ENCODE measurements at places on chromosomes 5 and 9.

DNA sequence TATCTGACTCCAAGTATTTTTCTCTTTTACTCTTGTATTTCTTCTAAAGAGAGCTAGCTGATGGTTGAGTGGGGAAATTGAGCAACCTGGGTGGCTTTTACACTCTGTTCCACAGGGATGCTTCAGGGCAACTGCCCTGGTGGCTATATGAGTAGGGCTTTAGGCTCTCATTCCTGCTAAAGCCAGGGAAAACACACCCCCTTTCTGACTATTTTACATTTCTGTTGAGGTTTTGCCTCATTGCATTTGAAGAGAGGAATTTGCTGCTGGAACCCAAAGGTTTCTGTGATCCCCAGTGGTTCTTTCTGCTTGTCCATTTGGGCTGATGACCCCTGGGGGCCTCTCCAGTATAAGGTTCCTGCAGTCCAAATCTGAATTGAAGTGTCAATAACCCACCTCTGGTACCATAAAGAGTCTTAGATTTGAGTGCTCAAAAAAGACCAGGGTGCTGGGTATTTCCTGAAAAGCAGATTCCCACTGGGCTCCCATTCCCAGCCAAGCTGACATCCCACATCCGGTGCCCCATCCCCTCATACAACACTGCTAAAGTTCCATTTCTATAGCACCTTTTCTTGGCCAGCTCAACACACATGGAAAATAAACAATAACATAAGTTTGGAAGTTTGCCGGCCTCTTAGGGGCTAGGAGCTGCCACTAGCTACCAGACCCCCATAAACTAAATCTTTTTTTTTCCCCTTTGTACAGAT lies 59.5 kb downstream of the PAPPA start:
- DNase-seq: no peak

DNA sequence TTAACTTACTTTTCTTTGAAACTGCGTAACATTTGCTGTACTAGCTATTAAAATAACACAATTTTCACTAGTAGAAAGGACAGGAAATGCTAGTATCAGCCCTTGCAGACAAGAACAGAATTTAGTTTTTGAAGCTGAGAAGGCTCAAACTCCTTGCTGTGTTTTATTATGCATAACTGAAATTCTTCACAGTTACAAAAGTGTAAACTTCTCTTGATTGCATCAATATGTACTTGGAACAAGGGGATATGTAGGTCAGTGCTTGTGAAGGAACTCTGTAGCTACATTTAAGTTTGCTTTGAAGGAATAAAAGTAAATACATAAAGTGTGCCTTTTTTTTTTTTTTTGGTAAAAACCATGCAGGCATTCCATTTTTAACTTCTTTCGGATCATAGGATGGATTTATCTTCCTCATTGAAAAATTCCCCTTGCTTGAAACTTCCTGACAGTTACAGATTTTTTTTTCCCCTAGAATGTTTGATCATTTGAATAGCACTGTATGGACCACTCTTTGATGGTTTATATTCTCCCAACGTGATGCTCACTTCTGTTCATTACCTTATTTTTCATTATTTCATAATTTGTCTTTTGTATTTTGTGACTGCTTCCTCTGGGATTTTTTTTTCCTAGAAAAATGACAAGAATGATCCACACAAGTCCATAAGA lies 94.9 kb upstream of the DAB2 start:
- DNase-seq: no peak

- DNase-seq: no peak
Observed at GRCh38 chr5:175575301-175575700, 82.6 kb upstream of the HRH2 start.

DNA sequence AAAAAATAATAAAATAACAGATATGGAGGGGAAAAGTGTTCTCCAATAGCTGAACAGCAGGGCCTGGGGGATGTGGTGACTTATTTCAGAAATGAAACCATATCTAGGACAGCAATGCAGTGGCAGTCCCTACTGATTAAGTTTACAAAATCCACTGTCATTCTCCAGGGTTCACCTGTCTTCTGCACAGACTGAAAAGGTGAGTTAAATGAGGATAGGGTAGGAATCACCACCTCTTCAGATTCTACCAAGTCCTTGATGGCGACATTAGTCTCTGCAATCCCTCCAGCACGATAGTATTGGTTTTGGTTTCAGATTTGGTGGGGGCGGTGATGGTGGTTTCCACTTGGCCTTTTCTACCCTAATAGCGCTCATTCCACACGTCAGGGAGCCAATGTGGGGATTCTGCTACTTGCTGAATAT lies 32.3 kb upstream of the NPM1 start:
- DNase-seq: no peak

DNA sequence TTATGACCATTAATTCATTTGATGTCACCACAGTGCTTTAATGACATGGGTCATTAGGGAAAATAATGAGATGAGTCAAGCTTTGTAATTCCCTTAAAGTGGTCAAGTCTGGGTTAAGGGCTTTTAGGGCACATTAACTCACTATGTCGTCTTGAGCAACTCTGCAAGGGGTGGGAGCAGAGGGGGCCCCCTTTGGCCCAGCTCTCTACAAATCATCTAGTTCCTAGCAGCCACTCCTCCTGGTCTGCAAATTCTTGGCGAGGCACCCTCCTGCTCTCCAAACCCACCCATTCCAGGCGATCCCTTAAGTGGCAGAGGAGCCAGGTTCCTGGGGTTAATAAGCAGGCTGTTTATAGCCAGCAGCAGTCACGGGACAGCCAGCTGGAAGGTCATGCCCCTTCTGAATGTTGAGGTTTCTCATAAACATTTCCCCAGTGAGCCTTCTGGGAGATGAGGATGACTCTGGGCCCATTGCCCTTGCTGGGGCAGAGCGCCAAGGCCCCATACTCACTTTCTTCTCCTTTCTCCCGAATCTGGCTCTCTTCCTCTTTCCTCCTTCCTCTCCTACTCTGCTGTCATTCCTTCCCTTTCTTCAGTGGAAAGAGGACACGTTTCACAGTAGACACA lies 14.3 kb upstream of the GPX3 start:
- DNase-seq: no peak

DNA sequence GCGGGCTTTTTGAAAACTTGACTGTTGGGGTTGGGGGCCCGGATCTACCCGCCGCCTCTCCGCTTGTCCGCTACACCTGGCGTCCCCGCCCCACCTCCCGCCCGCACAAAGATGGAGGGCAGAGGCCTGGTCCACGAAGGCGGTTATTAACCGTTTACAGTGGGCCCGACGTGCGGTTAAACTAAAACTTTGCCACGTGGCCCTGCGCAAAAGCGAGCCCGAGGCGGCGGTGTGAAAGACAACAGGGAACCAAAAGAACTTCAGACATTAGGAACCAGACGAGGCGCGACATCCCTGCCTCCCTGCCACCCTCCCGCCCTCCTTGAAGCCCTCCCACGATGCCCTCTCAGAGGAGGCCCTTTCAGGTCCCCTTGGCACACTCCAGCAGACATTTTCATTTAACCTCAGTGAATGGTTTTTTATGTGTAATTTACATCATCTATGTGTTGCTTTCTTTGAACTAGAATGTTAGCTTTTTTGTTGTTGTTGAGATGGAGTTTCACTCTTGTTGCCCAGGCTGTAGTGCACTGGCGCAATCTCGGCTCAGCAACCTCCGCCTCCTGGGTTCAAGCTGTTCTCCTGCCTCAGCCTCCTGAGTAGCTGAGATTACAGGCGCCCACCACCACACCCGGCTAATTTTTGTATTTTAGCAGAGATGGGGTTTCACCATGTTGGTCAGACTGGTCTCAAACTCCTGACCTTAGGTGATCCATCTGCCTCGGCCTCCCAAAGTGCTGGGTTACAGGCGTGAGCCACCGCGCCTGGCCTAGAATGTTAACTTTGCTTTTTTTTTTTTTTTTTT lies 999 bp upstream of the HNRNPA0 start:
- DNase-seq: no peak
